ENCODE measurements at places on chromosomes 1 and 21. TPM values are rescaled to one million over a fixed set of nuclear protein-coding genes. Genes with fewer than 3 reads are reported as not detected.

Gene POU3F1
- not detected for total RNA-seq

Gene EMC1
- 32.9 TPM for total RNA-seq

Gene GJA5
- total RNA-seq: not detected

Gene OR2M3
- not detected for total RNA-seq

Gene CLCNKB
- not detected for total RNA-seq

Gene AK2
- 144 TPM for total RNA-seq

Gene KLF17
- total RNA-seq: 0.43 TPM

Gene LEMD1
- total RNA-seq: not detected

Gene WNT9A
- total RNA-seq: 6.9 TPM

Gene CELA2A
- not detected for total RNA-seq

Gene ACTN2
- total RNA-seq: 0.05 TPM

Gene PADI2
- total RNA-seq: 1.1 TPM

Gene LINGO4
- not detected for total RNA-seq

Gene KCNE2
- not detected for total RNA-seq

Gene KCNH1
- 2.1 TPM for total RNA-seq

Gene NUAK2
- total RNA-seq: 28.4 TPM

Gene PBX1
- total RNA-seq: 13.5 TPM

Gene MYOG
- not detected for total RNA-seq

Gene SPRR2F
- total RNA-seq: not detected

Gene LPAR3
- 0.37 TPM for total RNA-seq

Gene LCE2C
- total RNA-seq: not detected

Gene FNDC10
- total RNA-seq: 7.8 TPM

Gene SELENBP1
- 7.5 TPM for total RNA-seq
